Endothelial cell (in vitro differentiated cells): ENCODE measurements at places on chromosomes 13 and 19.

GRCh38 chr19:32651729-32652140, 23.2 kb downstream of the ANKRD27 start:
- DNase-seq: no peak

DNA sequence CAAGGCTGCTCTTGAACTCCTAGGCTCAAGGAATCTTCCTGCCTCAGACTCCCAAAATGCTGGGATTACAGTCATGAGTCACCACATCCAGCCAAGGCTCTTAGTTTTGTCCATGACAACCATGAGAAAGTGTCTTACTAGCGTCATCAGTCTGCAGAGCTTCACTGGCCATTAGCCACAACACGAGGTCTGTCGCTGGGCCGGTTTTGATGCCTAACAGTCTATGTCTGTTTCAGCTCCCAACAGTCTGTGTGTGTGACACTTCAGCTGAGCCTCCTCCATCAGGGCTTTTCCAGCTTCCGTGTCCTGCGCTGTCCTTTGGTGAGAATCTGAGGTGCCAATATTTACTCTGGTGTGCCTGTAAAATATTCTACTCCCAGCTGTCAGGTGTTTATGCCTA, 47.6 kb downstream of the CEP89 start:
- no peak for DNase-seq

GRCh38 chr13:78227709-78228108, 309.1 kb upstream of the EDNRB start:
- no peak for DNase-seq

- no peak for DNase-seq
Observed at GRCh38 chr13:28545583-28546333, 50.8 kb upstream of the FLT1 start.

GRCh38 chr19:1893791-1894190, 8.5 kb upstream of the ABHD17A start:
- DNase-seq: no peak

DNA sequence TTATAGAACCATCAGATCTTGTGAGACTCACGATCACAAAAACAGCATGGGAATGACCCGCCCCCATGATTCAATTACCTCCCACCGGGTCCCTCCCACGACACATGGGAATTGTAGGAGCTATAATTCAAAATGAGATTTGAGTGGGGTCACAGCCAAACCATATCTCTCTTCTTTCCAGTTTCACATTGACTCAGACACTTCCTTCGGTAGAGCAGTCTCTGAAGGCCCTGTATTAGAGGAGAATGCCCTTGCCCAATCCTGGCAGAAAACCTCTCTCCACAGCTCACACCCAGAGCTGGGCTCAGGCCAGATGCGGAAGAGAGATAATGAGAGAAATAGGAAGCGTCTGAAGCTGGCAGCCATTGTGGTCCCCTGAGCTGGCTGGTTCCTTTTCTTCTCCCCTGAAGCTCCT, 72.4 kb upstream of the CLDN10 start:
- DNase-seq: no peak

GRCh38 chr19:4980838-4981680, 12.1 kb downstream of the KDM4B start:
- no peak for DNase-seq

- DNase-seq: no peak
Observed at GRCh38 chr13:30774214-30774730, 38.9 kb downstream of the ALOX5AP start.

DNA sequence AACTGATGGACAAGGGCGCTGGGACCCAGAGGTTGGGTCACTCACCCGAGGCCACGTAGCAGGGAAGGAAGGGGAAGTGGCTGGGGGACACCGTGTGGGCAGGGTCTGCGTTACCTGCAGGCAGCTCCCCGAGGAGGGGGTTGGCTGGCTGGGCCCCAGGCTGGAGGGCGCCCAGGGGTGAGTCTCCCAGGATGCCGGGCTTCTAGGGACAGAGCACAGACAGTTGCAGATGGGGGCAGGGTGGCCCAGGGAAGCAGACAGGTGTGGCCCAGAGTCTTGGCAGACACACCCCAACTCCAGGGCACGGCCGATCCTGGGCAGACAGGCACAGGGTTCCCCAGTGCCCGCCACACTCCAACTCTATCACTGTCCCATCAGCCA, 5.6 kb upstream of the FDX2 start:
- DNase-seq: no peak

DNA sequence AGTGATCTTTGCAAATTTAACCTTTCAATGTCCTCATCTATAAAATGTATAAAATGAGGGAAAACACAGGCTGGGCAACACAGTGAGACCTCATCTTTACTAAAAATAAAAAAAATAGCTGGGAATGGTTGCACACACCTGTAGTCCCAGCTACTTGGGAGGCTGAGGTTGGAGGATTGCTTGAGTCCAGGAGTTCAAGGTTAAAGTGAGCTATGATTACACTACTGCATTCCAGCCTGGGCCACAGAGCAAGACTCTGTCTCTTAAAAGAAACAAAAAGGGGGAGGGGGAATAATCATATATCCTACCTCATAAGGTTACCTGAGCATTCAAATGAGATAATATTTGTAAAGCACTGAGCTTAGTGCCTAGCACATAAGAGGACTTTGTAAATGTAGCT, 5.8 kb downstream of the MTRF1 start:
- DNase-seq: no peak

GRCh38 chr13:46587807-46588418, 34.9 kb downstream of the LRCH1 start:
- no peak for DNase-seq

- DNase-seq: no peak
Observed at GRCh38 chr13:73898276-73898675, 235.9 kb downstream of the KLF12 start.

DNA sequence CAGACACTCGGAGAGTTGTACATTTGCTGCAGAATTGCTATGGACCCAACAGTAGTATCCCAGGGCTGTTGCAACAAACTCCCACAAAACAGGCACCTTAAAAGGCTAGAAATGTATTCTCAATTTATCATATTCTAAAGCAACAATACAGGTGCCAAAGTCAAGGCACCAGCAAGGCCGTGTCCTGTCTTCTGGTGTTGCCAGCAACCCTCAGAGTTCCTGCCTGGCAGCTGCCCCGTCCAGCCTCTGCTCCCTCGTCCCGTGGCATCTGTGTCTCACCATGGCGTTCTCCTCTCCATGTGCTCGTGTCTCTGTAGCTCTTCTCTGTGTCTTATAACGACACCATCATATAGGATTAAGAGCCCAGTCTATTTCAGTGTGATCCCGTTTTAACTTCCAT, 67.7 kb upstream of the ARGLU1 start:
- DNase-seq: no peak

DNA sequence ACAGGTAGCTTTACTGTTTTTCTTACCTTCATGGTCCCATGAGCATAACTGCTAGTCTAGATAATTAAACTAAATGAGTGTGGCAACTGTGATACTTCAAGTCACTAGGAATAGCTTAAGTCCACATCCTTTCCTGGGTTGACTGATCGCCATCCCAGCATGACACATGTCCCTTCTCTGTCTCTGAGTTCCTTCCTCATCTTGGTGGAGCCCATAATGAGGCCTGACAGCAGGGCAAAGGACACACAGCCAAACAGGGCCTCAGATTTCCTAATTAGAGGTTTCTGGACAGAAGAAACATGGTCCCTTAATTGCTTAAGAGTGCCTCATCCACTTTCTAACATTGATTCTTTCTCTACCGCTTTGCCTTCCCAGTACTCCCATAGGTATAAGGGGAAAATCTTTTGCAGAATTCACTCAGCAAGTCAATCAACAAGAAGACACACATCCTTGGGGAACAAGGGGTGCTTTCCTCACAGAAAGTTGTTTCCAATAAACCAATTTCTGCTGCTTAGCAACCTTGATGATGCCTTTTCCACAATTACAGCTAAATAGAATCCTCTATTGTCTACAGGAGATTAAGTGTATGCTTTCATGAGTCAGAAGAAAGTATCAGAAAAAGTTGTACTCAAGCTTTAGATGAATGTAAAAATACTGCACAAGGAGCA, 208.3 kb upstream of the SERP2 start:
- DNase-seq: no peak

GRCh38 chr19:56176881-56177280, 1.1 kb downstream of the GALP start:
- DNase-seq: no peak

DNA sequence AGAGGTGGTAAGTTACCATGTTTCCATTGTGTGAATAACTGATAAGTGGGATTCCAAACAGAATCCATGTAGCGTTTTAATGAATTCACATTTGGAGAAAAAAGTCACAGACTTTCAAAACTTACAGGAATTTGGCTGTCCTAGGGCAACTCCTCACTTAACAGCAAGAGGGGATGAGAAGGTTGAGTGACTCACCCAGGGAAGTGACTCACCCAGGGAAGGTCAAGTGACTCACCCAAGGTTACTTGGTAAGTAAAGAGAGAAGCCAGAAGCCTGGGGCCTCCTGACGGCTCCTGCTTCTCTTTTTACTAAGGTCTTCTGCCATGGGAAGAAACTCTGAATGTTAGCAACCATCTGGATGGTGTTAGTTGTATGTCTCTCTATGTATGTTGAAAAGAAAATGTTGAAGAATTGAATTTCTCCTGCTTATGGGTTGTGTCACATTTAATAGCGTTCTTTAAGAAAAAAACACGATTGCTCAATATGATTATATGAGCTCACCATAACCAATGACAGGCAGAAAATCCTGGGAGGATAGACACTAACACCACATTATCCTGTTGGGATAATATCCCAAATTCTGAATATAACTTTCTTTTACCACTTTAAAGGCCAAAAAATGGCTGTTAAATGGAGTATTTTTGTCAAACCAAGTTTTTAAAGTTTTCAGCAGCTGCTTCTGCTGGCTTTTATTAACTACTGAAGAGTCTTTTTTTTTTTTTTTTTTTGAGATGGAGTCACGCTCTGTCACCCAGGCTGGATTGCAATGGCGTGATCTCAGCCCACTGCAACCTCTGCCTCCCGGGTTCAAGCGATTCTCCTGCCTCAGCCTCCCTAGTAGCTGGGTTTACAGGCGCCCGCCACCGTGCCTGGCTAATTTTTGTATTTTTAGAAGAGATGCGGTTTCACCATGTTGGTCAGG, 195.6 kb downstream of the GGACT start:
- DNase-seq: no peak

DNA sequence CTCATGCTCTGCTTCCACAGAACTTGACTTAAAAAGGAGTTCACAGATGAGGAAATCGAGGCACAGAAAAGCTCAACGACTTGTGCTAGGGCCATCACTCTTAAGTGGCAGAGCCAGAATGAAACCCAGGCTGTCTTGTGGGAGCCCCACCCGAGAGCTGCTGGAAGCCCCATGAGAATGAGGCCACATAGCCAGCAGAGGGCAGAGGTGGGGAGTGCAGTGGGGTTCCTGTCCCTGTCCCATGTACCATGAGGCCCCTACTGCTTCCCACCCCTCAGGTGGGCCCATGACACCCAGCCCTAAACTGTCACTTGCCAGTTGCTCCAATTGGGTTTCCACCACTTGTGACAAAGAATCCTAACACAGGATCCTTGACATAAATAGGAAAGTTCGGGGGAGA, 175.9 kb downstream of the IRS2 start:
- DNase-seq: peak; percentile 7

- DNase-seq: no peak
Observed at GRCh38 chr19:10454267-10454666, 33.9 kb downstream of the PDE4A start.

GRCh38 chr13:34816245-34816884, 125.7 kb upstream of the NBEA start:
- no peak for DNase-seq

GRCh38 chr19:10102787-10103236, 334 bp upstream of the ANGPTL6 start:
- no peak for DNase-seq

DNA sequence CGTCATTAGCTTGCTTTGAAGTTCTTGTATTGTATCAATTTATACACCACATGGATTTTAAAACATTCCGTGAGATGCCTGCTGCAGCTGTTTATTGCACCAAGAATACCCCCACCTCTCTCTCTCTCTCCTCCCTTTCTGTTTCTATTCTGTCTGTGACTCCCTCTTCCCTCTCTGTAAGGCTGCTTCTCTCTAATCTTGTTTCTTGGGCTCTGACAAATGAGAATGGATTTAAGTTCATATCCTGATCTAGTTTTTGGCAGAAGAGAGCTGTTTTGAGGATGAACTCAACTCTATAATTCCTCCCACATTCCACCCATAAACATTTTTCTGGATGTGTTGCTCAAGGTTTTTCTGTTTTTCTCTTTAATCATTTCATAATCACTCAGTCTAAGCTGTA, 144.3 kb upstream of the FRY start:
- DNase-seq: no peak

DNA sequence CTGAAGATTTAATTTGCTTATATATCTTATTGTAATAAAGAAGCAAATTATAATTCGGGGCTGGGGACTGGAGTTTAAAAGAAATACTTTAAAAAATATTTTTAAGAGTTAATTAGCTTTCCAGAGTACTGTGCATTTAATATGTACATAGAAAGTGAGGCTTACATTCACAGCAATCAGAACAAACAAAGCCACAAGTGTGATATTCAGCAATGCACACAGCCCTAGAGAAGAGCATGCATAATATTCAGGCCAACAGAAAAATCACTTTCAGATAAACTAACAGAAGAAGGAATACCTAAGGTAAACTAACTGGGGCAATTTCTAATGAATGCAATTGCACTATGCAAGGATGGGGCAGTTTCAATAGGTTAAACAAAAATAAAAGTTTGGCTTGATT, 241.8 kb downstream of the GPC6 start:
- DNase-seq: no peak

DNA sequence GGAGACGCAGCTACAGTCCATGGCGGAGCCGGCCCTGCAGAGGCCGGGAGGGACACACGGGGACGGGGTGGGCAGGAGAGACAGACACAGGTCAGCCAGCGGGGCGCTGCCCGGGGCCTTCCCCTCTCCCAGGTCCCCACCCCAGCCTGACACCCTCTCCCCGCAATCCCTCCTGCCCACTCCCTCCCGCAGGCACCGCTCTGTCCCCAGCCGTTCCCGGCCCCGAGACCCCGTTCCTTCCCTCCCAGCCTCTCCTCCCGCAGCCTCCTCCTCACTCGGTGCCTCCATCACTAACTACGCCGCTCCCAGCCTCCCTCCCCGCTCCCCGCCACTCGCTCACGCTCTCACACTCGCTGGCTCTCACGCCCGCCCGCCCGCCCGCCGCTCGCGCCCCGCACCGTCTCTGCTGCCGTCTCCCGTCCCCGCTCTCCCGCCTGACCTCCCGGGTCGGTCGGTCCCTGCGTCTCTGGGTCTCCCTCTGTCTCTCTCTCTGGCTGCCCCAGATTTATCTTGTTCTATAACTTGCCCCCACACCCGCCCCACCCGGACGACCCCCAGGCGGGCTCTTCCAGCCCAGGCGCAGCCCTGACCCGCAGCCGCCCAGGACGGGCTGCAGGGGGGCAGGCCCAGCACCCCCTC, 15.2 kb downstream of the ERFL start:
- no peak for DNase-seq

- DNase-seq: peak; percentile 78
Observed at GRCh38 chr13:112057736-112058518, 9.0 kb upstream of the SOX1 start.

DNA sequence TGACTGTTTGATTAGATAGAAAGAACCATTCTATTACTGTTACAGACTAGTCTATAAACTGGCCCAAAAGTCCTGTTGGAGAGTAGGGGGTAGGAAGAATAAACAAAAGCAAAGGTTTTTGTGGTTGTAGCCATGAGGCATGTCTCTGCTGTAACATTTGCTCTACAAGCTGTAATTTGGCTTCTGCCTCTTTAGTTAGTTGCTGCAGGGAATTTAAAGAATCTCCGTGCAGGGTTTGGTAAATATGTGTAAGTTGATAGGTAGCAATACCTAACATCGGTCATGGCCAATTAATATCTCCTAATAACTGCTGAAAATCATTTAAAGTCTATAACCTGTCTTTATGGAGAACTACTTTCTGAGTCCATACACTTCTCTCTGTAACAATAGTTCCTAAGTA, 13.0 kb downstream of the FPR3 start:
- DNase-seq: no peak
